ENCODE measurements at places on chromosomes 16 and 17.
A peak's percentile ranks its signal among the peaks of the same experiment; 100 is the strongest.

GRCh38 chr17:43907998-43908721, 824 bp upstream of the MPP2 start:
- DNase-seq: peak; percentile 59

- DNase-seq: no peak
Observed at GRCh38 chr16:5442054-5442453, 344.5 kb upstream of the EEF2KMT start.

DNA sequence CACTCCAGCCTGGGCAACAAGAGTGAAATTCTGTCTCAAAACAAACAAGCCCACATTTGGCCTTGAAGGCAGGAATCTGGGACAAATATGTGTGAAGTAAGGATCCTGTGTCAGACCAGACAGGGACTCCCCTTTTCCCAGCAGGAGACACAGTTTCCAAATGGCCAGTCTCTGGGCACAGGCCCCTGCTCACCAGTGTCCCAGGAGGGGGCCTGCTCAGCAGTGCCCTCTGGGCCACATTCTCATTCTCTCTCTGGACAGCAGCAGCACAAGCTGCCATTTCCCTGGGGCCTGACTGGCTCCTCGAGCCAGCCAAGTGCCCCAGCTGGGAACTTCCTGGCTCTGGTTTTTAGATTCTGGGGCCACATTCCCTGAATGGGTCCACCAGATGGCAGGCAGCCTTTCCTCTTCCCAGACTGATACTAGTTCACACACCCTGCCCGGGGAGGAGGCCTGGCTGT, 11.7 kb upstream of the MNT start:
- DNase-seq: no peak

DNA sequence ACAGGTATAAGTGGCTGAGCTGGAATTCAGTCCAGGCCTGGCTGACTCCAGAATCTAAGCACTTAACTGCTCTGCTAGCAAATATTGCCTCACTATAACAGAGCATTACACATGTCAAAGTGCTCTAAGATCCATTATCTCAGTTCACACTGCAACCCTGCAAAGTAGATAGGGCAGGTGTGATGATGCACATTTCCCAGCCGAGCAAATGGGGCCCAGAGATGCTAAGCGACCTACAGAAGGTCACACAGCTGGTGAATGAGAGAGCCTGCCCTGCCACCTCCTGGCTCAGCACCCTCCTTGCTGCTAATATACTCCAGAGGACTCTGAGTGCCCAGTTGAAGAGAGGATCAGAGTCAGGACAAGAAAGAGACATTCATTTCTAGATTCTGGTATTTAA, 73.6 kb upstream of the CCL1 start:
- DNase-seq: no peak

DNA sequence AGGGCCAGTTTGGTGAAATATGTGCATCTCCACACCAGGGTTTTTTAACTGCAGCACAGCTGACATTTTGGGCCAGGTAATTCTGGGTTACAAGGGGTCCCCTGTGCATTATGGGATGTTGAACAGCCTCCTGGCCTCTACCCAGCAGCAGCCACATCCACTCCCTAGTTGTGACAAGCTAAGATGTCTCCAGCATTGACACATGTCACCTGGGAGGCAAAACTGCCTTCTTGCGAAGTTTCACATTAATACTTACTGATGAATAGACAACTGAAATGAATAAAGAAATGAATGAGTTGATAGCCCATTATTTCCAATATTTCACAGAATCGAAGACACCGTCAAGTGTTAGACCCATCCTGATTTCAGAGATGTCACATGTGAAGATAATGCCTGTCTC, 383.7 kb downstream of the CPPED1 start:
- DNase-seq: no peak

DNA sequence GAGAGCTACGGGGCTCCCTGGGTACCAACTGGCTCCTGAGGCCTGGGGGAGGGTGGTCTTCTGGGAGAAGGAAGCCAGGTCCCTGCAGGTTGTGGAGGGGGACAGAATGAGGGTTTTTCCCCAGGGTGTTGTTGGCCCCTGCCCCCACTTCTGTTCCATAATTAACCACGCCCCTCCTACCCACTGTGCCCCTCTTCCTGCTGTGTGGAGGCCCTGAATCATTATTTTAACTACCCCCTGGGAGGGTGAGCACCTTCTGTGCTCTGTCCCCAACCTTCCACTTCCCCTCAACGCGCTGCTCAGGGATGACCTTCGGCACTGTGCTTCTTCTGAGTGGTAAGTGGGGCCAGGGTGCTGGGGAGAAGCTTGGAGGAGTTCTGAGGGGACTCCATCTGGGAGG, at the start of gene ITGAD:
TSS of gene ITGAD (plus strand) at position 280 of the 400 bp plus-strand sequence. CDS start at position 306, 26 bp downstream.
- no peak for DNase-seq

DNA sequence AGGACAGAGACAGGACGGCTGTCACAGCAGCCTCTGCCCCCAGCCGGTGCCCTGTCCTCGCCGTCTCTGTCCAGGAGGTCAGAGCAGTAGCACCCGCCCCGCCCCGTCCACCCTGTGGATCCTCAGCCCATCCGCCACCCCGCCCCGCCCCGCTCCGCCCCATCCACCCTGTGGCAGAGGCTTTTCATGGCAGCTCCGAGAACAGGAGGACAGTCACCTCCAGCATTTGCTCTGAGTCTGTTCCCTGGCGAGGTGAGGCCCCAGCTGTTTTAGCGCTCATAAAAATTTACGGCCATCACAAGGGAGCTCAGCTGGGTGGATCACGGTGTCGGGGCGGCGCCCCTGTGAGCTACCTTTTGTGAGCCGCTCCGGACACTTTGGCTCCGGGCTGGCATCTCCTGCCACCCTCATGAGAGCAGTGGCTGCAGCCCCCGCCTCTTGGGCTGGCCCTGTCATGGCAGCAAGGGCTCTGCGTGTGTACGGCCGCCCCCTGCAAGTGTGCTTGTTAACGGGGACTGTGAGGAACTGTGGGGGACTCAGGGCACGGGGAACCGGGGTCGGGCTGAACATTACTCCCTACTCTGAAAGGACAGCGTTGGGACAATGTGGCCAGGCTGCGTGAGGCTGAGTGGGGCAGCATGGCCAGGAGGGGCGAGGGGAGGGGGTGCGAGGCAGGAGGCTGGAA, 32.3 kb upstream of the GNG13 start:
- no peak for DNase-seq

DNA sequence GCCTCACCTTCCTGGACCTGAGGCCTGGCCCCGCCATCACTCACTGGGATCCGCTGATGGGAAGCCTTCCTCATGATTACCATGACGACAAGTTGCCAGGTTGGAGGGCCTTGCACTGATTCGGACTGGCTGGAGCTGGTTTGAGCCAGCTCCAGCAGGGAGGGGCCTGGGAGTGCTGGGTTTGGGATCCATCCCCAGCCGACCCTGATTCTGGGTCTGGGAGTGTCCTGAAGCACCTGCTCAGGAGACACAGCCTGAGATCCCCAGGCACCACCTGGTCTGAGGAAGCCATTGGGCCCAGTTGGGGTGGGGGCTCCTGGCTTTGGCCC, 5.9 kb upstream of the BAIAP3 start:
- no peak for DNase-seq

DNA sequence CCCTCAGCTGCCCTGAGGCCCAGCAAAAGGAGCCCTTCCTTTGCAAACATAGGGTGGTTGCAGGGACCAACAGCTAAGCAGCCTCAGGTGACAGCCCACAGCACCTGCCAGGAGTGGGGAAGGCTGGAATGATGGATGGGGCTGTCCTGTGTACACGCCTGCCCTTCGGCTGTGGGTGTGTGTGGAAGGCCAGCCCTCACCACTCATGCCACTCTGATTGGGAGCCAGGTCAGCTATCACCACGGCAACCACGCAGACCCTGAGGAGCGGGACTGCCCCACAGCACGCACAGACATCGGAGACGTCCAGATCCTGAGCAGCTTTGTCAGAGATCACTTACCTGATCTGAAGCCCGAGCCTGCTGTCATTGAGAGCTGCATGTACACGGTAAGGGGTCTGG, 11.9 kb downstream of the PIPOX start:
- no peak for DNase-seq

GRCh38 chr17:55409030-55409800, 12.4 kb downstream of the MMD start:
- no peak for DNase-seq

DNA sequence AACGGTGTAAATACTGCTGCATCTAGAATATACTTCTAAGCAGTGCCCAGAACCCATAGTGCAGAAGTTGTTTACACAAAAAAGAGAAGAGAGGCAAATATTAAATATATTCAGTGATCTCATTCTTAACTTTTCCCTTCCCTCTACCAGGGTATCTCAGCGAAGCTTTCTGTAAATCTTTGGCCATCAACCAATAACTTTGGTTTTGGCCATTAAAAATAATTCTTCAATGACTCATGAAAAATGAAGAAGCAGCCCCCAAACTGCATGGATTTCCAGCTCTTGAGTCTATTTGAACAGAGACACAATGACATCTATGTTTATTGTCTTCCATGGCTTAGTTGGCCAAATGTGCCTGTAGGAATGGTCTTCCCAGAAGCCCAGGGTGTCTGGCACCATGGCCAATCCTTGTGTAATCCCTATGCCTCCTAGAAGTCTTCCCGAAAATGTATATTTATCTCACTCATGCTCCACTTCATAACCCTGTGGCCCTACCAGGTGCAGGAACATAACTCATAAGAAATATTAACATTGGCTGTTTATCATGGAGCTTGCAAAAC, 646.6 kb downstream of the TOX3 start:
- DNase-seq: no peak

- no peak for DNase-seq
Observed at GRCh38 chr17:2102931-2103809, 48.3 kb downstream of the HIC1 start.

DNA sequence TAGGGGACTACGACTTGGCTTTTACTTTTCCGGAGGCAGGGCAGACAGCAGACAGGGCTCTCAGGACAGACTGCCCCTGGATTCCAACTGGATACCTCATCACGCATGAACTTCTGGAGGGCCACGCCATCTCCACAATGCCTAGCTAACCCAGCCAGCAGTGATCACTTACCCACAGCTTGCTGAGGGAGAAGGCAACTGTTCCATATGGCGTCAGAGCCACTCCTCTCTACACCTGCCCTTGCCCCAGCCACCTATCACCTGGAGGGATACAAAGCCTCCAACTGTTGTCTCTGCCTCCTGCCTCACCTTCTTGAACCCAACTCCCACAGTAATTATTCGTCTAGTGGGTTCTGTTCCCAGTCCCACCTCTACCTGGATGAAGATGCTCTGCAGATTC, 8.8 kb downstream of the MYO19 start:
- no peak for DNase-seq

DNA sequence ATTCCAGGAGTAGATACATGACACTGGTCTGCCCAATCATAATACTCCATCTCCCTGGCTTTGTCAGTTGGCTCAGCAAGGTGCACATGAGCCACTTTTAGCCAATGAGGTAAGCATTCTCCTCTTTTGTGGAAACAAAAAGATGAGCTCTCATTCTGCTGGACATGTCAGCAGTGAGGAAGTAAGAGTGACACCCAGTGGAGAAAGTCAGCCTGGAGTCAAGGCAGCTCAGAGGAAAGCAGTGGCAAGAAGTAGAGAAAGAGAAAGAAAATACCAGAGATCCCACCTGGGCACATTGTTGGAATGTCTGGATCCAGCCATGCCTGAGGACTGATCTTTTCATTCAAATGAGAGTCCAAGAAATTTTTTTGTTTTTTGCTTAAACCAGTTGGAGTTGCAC, 496.9 kb upstream of the C16orf82 start:
- DNase-seq: peak; percentile 71

GRCh38 chr17:58995247-58995940, 111.3 kb downstream of the TRIM37 start:
- no peak for DNase-seq

DNA sequence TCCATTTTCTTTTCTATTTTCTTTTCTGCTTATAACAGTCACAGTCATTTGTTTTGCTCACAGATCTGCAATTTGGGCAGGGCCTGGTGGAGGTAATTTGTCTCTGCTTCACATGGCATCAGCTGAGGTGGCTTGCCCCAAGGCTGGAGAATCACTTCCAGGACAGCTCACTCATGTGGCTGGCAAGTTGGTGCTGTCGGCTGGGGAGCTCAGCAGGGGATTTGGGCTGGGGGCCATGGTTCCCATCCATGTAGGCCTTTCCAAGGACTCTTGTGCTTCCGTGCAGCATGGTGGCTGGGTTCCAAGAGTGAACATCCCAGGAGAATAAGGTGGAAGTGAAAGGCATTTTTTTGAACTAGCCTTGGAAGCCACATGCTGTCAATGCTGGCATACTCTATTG, 85.7 kb downstream of the MGAT5B start:
- DNase-seq: no peak

DNA sequence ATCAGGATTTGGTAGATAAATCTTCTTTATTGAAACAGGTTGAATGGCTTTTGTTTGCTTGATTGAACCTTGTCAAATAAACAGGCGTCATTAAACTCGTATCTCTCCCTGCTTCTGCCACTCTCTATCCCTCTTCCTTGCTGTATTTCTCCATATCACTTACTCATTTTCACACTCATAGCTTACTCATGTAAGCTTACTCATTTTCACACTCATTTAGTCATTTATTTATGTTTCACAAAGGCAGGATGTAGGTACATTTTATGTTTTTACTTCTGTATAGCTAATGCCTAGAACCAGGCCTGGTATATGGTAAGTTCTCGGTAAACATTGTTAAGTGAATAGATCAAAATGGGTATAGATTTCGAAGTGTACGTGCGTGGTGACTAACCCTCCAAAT, 450.0 kb downstream of the PMP22 start:
- DNase-seq: no peak

GRCh38 chr17:67759355-67760171, 41.8 kb downstream of the NOL11 start:
- no peak for DNase-seq

- DNase-seq: peak; percentile 6
Observed at GRCh38 chr16:78543023-78543422, 443.6 kb downstream of the WWOX start.

GRCh38 chr17:78575899-78576298, 1.3 kb downstream of the DNAH17 start:
- DNase-seq: no peak

- DNase-seq: peak; percentile 59
Observed at GRCh38 chr17:75059369-75060345, 12.6 kb downstream of the KCTD2 start.

DNA sequence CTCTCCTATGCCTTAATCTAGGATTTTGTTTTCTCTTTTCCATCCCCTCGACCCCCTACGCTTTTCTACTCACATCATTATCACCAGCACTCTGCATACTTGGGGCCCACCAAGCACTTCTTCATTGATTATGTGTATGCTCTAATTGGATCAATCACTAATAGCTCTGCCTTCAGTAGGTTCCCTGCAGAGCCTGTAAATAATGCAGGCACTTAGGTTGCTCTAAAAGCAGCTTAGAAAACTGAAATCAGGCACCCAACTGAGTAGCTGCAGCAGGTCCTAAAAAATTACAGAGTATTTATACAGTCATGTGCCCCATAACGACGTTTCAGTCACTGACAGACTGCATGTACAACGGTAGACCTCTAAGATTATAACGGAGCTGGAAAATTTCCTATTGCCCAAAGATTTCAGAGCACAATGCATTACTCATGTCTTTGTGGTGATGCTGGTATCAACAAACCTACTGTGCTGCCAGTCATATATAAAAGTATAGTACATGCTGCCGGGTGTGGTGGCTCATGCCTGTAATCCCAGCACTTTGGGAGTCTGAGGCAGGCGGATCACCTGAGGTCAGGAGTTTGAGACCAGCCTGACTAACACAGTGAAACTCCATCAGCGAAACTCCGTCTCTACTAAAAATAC, 280.4 kb downstream of the HS3ST3B1 start:
- DNase-seq: no peak

Data from SHP77 (cell line).